Stimulated activated CD4-positive, alpha-beta T cell treated with anti-CD3 and anti-CD28 coated beads, Interleukin-12 subunit alpha, Interleukin-12 subunit beta, amount 100 ng/mL, for 24 hours (primary cell): ENCODE measurements at places on chromosomes 16 and 17.

DNA sequence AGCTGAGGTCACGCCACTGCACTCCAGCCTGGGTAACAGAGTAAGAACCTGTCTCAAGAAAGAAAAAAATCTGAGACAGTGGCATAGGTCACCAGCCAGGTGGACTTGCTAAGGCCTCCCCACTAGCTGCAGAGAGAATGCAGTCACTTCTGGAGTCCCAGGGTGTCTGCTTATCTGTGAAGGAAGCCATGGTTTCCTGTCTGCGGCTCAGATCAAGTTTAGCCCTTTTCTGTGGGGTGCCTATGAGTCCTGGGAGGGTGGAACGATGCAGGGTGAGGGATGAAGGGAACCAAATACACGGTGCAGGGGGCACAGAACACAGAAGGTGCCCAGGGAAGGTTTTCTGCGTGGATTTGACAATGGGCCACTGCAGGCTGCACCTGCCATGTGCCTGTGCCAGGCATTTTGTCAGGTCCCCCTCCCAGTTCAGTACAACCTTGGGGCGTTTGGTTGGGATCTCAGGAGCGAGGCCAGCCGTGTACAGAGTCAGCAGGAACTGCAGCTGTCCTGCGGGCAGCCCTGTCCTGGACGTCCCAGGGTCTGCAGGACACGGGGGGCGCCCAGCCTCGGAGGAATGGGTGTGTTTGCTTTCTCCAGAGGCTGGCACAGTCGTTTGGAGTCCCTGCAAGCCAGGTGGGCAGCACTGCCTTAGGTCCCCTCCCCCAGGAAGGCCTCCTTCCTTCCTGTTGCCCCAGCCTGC lies 41.8 kb downstream of the RAB11FIP4 start:
- no peak for DNase-seq

DNA sequence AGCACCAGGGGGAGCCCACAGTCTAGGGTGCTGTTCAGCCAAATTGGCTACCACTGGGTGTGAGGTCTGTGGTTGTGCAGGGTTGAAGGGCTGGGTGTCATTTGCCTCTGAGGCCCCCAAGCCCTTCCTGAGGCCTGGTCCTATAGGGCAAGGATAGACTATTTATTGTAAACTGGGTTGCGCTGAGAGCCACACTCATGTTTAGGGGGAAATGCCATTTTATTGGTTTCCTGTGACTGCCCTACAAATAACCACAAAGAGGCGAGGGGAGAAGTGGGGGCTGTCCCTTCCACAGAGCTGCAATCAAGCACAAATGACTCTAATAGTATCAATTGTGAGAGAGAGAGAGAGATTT lies 3.6 kb upstream of the ZCCHC14 start:
- no peak for DNase-seq

DNA sequence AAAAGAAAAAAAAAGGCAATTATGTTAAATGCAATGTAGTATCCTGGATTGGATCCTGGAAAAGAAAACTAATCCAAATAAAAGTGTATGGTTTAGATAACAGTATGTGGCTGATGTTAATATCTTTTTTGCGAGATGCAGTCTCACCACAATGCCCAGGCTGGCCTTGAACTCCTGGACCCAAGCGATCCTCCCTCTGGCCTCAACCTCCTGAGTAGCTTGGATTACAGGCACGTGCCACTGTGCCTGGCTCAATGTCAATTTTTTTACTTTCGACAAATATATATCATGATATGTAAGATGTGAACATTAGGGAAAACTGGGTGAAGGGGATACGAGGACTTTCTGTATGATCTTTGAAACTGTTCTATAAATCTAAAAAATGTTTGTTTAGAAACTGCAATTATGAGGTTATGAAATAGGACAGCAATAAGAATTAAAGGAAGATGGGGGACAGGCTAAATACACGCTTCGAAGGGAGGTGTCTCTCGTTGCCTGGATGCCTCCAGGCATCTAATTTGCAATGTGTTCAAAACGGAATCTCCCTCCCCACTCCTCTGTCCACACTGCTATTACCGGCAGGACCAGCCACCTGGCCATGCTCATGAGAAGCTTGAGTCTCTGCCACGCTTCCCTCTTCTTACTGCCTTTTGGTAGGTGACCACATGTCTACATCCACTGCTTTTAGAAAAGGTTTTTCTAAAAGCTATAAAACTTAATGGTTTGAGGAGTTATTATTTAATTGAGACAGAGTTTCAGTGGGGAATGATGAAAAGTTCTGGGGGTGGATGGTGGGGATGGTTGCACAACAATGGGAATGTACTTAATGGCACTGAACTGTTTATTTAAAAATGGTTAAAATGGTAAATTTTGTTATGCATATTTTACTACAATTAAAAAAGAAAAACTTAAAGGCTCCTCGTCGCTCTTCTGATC lies 15.2 kb downstream of the UBE2O start:
- DNase-seq: no peak

- no peak for DNase-seq
These were observed 503.5 kb downstream of the HAPSTR1 start for GRCh38 chr16:9594946-9595345.

DNA sequence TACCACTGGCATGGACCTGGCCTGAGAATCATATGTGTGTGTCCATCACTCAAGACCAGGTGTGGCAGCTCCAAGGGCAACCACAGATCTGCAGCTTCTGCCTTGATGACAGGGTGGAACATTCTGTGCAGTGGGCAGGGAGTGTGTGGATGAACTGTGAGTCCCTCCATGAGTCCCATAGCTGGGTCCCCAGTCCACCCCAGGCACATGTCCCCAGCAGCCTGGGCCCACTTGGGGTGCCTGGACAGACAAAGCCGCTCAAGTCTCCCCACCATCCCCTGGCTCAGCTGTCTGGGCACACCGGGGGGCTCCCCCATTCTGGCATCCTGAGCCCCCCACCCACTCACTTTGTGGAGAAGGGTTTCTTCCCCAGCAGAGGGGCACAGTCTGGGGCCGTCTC lies 4.6 kb upstream of the KRT16 start:
- no peak for DNase-seq

DNA sequence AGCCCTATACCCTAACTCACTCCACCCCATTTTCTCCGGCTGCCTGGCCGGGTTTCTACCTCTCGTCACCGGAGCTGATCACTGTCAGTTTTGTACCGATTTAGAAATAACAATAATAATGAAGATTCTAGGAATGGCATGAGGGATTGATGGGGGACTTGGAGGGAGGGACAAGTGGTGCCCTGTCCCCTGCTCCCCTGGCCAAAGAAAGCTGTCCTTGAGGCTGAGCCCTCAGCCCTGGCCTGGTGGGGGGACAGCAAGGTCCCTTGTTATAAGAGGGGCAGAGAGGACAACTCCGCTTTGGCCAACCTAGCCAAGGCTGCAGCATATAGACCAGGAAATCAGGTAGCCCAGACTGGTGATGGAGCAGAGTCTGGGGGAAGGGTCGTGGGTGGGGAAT lies 10.5 kb downstream of the GAS2L2 start:
- no peak for DNase-seq

- no peak for DNase-seq
These were observed 39.0 kb downstream of the CCDC182 start for GRCh38 chr17:57705921-57706695.

DNA sequence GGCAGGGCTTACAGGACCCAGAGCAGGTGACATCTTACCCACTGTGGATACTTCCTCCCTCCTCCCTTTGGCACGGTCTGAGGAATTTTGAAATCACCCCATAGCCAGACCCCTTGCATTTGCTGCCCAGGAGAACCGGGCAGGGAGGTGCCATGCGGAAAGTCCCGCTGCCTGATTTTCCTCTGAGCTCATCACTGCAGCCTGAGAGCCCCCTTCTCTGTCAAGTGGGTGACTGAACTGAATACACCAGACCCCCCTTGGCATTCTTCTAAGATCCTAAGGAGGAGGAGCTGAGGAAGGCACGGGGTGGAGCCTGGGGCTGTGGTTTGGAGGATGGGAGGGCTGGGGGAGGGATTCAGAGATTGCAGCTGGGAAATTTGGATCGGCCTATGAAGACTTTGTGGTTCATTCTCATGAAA lies 173.4 kb downstream of the RAB11FIP4 start:
- DNase-seq: no peak

DNA sequence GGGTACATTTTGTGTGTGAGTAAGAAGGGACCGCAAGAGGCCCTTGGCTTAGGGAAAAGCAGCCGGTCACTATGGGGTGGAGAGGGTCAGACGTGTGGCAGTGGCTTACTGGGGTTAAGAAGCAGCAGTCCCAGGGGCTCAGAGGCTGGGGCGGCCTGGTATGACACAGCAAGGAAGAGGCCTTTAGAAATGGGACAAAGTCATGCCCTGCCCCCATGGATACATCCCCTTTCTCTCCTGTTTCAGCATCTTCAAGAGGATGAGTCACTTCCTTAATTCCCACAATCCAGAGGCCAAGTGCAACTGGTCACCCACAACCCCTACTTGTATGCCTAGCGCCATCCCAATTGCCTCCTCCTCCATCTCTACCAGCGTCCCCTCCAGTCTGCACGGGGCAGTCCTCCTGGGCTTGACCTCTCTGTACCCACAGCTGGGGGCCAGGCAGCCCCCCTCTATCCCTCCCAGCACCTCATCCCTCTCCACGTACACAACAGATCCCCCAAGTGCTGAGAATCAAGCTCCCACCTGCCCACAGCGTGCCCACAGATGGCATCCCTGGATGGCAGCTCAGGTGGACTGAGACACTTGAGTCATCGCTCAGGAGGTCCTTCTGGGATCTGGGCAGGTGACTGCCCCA lies 6.9 kb upstream of the EFTUD2 start:
- DNase-seq: no peak

DNA sequence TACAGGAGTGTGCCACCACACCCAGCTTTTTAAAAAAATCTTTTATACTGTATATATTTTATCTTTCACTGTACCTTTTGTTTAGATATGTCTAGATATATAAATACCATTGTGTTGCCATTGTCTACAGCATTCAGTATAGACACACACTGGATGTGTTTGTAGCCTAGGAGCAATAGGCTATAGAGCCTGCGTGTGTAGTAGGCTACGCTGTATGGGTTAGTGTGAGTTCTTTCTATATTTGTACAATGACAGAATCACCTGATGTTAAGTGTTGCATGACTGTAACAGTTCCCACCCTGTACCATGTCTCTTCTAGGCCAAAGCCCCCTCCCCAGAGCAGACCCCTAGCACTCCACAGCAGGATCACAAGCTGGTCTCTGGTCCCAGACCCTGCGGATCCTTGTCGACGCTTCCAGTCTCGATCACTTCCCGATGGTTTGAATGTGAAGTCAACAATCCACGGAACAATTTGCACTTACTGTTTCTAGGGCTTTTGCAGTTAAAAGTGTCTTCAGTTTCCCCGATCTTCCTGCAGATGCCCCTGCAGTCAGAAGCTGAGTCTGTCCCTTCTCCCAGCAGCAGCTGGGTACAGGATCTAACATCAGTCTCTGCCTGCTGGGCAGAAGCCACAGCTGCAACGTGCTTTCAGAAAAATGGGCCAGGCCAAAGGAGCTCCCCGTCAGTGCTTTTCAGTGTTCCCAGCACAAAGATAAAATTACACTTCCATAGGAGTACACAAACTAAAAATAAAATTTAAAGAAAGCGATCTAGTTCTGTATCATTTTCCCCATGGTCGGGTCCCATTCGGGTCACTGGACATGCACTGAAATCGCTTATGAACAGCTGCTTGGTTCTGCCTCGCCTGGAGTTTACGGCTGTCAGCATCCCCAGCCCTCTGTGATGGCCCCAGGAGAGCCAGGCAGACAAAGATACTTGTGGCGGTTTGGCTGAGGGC lies 35.4 kb downstream of the ADAM11 start:
- DNase-seq: no peak

GRCh38 chr17:2089021-2089422 lies 34.1 kb downstream of the HIC1 start:
- DNase-seq: no peak

GRCh38 chr17:69539781-69540319 lies 125.4 kb downstream of the MAP2K6 start:
- DNase-seq: no peak

DNA sequence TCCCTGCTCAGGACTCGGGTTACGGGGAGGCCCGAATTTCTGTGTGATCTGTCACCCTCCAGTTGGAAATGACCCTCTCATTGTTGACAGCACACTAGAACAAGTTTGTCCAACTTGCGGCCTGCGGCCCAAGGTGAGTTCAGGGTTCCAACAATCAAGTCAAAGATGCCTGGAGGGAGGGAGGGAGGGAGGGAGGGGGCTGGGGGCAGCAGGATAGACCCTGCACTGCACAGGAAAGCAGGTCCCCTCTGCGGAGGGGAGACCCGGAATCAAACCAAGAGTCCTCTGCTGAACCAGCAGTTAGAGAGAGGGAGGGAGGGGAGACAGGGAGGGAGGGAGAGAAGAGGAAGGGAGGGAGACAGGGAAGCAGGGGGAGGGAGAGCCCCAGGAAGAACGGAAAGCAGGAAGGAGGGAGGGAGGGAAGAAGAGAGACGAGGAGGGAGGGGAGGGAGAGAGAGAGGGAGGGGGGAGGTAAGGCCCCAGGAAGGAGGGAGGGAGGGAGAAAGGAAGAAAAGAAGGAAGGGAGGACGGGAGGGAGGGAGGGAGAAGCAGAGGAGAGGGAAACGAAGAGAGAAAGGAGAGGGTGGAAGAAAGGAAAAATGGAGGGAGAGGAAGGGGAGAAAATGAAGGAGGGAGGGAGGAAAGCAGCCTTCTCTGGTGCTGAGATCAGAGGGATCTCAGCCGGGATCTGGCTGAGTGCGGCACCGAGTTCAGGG lies 96.7 kb upstream of the CDH5 start:
- DNase-seq: no peak

- no peak for DNase-seq
These were observed 656 bp upstream of the KCTD13 start for GRCh38 chr16:29926711-29927052.

GRCh38 chr17:1608676-1609075 lies 20.0 kb downstream of the SLC43A2 start:
- no peak for DNase-seq

DNA sequence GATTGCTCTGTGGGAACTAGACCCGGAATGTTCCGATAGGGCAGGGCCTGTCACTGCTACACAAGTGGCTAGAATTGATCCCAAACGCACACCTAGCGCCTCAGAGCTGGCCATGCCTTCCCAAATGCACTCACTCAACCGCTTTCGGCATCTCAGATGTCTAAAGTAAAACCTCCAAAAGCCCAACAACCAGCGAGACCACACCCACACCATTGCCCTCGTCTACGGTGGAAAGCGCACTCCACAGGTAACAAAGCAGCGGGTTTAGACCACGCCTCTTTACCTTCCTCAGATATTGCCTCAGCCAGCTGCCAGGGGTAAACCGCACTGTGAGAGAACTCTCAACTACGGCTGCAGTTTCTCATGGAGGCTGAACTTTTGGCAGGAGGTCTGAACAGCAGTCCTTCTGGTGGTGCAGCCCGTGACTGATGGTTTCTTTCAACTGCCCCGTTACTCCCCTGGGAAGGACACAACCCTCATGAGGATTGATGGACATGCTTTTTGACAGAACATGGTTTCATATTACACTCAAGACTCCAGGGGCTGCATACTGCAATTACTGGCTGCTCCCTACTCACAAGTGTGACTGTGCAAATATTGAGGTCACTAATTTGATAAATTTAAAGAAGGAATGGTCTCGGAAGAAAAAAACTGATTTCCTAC lies 34.5 kb downstream of the USP7 start:
- no peak for DNase-seq

DNA sequence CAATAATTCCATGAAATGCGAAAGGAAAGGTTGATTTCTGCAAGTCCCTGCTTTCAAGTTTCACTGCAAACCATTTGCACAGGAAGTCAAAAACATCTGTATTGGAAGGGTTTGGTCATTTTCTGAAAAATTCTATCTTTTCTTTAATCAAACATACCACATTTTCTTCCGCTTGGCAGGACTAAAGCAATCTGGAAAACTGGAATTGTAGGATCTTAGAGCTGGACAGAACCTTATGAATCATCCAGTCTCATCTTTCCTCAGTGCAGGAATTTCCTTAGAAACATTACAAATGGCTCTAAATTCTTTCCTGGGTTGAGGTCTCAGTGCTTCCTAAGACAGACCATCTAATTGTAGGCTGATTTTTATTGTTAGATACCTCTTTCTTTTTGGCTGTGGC lies 111.5 kb upstream of the ELAC2 start:
- no peak for DNase-seq
